ENCODE measurements at places on chromosomes 7 and 10.

- DNase-seq: peak; percentile 45
These were observed 344.1 kb upstream of the PRKCQ start for GRCh38 chr10:6924166-6924565.

DNA sequence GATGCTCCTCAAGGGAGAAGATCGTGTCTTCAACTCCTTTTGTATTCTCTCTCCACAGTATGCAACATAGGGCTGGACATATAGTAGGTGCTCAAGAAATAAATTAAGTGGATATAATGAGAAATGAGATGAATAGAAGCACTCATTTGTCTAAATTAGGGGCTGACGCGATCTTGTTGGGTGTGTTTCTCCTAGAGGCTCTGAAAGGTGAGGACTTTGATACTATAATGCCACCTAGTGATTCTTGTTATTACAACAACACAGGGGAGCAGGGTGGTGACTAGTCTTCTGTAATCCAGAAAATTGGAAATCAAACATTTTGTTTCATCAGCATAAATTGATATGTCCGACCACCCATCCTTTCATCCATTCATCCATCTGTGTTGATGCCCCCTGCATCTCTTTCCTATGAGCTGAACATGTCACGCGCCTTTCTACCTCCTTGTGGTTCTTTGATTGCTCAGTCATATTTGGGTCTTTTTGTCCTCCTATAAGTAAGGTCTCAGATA, 3.5 kb upstream of the CFAP58 start:
- peak; percentile 67 for DNase-seq

- DNase-seq: peak; percentile 84
These were observed 53.4 kb downstream of the WNT2 start for GRCh38 chr7:117269417-117269816.

DNA sequence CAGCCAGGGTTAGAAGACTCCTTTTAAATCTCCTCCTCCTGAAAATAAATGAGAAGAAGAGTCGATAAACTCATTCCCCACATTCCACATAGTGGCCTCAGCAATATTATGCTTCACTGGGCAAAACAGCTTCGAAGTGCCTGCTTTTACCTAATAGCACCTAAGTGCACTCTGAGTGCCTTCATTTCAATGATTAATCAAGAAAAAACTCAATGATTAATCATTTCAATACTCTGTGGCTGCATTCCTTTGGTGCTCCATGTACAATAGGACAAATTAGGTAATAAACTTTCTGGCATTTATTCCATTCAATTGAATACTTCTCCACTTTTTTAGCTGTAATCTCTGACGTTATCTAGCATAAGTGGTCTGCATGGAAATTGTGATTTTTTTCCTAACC, 174.6 kb downstream of the CCDC71L start:
- peak; percentile 62 for DNase-seq

DNA sequence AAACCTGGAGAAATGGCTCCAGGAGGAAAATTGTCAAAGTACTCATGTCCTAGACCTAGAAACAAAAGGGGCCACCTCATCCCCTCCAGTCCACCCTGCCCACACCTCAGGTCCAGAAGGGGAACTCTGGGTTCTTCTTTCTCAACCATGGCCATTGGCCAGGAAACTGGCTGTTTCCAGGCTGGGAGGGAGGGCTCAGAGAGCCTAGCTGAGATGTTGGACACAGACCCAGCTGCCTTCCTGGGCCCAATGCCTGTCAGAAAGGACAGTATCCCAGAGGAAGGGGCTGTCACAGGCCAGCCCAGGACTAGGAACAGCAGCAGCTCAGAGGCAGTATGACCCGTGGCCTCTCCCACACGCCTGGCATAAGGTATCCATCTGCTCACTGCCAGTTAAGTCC, 9.6 kb downstream of the GRID1 start:
- no peak for DNase-seq

DNA sequence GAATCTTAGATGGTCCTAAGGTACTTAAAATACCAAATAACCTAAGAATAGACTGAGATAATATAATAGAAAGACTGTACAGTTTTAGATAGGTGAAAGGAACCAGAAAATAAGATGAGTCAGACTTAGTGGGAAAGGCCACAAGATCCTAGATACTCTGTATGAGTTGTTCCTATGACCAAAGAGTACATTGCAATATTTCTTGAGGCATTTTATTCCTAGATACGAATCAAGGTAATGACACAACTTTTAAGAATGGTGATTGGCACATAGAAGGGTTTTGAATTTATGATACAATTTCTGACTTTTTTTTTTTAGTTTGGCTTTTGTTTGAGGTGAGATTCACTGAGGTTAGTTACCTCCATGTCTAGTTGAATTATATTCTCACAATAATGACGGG, 30.2 kb downstream of the MGAM start:
- no peak for DNase-seq

DNA sequence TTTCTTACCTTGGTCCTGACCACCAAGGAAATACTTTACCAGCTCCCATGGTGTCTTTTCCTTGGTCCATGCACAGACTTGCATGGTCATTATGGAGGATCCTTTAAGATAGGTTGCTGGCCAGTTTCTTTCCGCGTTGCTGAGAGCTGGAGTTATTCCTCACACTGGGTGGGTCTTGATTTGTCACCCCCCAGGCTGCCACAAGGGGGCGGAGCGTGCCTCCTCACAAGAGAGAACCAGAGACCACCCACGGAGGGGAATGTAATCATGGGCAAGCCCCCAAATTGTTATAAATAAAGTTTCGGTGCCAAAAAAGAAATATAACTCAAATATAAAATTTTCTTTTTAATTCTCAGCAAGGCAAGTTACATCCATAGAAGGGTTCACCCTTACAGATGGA, 10.5 kb upstream of the TRIM24 start:
- DNase-seq: no peak

- no peak for DNase-seq
These were observed 180.9 kb downstream of the CDK14 start for GRCh38 chr7:90777041-90777440.

DNA sequence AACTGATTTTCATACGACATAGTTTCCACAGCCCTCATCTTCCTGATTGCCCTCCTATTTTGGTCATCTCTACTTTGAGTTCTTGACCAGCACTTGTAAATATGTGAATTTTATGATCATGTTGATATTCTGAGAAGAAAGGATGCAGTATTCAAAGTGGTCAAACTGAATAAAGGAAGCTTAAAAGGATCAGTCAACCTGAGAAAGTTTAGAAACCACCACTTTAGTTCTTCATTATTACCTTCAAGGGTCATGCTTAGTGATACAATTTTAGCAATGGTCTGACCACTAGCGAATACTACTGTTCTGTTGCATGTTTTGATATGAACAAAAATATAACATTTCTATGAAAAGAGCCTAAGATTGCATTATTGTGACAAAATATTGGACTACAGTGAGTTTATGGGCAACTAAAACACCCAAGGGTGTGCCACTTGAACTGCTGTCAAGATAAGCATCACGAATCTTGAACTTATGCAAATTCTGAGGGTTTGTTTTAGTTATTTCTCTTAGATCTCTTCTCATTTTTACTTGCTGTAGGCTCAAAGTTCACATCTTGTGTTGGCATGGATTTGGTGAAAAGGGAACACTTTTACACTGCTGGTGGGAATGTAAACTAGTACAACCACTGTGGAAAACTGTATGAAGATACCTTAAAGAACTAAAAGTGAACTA, 247.7 kb downstream of the IPMK start:
- no peak for DNase-seq

- DNase-seq: no peak
These were observed 102.2 kb downstream of the JCAD start for GRCh38 chr10:29957236-29957635.

DNA sequence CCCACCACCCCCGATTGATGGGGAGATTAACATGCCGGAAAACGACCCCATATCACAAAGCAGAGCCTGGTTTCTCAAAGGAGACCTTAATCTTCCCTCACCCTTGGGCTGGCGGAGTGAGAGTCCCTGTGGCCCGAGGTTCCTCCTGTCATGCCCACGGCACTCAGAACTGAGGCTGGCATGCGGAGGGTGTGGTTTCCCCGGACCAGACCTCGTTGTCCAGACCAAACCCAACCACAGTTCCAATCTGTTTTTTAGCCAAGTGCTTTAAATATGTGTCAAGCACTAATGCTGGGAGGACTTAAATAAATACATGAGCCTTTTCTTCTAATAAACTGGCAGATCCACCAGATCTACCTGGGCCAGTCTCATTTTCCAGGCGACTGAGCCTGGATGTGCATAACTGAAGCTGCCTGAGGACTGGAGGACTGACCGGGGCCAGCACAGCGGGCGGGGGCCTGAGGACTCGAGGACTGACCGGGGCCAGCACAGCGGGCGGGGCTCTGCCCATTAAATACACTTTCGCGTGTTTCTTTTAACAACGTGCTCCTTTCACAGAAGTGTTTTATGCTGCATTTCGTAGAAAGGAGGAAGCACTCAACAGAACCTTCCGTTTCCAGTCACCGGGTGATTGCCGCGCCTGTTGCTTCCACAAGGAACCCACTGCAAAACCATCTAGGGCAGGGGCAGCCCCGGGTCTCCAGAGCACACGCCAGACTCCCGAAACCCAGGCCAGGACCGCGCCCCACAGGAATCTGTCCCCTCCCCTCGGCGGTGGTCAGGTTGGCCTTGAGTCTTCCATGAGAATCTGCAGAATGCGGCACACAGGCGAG, 334.6 kb downstream of the PTPRN2 start:
- DNase-seq: no peak
